ENCODE measurements at places on chromosomes 1 and 21. TPM values are rescaled to one million over a fixed set of nuclear protein-coding genes. Genes with fewer than 3 reads are reported as not detected.
A peak's percentile ranks its signal among the peaks of the same experiment; 100 is the strongest.

- DNase-seq = no peak
Measured at GRCh38 chr1:245858722-245859492, 648.2 kb downstream of the SMYD3 start.

- DNase-seq = no peak
Measured at GRCh38 chr1:8860738-8861516, 17.6 kb downstream of the ENO1 start.

DNA sequence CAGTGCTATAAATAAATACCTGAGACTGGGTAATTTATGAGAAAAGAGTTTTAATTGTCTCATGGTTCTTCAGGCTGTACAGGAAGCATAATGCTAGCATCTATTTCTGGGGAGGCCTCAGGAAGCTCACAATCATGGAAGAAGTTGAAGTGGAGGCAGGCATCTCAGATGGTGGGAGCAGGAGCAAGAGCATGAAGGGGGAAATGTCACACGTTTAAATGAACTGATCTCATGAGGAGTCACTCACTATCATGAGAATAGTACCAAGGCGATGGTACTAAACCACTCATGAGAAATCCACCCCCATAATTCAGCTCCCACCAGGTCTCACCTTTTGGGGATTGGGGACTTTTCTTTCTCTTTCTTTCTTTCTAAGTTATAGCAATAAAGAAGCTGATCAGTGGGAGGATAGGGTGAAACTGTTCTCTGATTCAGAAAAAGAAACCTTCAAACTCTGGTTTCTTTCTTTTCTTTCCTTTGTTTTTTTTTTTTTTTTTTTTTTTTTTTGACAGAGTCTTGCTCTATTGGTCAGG is 17.1 kb upstream of the SPAG17 start:
- DNase-seq = no peak

DNA sequence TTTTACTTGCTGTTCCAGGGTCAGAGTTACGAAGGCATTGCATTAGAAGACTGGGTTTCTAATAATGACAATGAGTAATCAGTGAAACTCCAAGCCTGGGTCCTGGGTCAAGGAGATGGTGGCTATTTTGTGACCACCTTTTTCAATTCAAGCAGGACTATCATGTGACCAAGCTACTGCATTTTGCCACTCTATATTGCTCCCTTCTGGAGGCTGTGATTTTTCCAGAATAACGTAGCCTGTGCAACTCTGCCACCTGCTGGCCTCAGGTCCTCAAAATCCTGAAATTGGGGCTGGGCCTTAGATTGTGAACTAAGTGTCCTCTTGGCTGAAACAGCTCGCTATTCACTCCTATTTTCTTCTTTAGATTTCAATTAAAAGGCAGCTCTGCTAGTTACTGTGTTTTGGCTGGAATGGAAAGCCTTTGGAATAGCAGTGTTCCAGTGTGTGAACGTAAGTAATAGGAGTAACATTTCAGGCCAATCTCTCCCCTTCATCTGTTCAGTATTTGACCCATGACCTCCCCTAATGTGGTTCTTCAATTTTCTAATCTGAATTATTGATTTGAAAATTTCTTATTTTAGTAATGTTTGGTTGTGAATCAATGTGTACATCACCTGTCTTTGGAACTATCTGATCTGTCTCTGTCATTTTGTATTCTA is 52.9 kb upstream of the CD46 start:
- DNase-seq = peak; percentile 35

DNA sequence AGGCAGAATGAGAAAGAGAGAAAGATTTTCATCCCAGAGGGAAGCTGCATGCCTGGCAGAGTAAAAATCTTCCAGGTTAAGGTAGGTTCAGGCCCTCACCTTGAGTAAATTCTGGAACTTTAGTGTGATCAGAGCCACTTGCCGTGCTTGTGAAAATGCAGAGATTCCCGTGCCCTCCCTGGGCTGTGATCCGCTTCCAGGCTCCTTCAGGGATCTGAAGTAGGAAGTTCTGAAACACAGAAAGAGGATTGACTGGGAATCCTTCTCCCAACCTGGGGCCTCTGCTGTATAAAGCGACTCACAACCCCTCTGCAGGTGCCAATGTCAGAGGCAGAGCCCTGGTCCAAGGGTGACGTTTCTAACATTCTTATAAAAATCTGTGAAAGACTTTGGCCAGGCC is 26.6 kb downstream of the NUAK2 start:
- no peak for DNase-seq

Gene THEM5
- total RNA-seq = 0.09 TPM

DNA sequence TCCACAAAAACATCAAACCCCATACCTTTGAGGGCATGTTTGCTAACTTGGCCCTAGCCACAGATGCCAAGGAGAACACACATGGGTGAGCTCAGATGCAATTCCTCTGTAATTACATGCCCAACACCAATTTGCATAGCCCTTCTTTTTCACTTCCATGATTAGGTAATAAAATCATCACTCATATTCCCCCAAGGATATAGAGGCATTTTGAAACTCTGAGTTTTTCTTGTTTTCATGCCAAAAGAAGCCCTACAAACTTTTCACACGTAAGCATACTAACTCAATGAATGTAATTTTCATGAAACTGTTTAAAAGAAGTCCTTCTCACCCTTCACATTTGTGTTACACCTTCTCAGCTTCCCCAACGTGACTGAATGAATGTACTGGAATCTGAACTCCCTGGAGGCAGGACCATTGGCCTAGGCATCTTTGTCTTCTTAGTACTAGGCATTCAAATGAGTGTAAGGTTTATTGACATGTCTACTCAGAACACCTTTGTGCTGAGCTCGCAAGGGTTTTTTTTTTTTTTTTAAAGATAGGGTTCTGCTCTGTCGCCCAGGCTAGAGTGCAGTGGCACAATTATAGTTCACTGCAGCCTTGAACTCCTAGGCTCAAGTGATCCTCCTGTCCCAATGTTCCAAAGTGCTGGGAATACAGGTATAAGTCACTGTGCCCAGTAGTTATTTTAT is 31.0 kb downstream of the FBXO42 start:
- DNase-seq = no peak

- DNase-seq = no peak
Measured at GRCh38 chr21:41579692-41580091, 71.7 kb upstream of the TMPRSS2 start.

Gene OR2T35
- not detected for total RNA-seq

DNA sequence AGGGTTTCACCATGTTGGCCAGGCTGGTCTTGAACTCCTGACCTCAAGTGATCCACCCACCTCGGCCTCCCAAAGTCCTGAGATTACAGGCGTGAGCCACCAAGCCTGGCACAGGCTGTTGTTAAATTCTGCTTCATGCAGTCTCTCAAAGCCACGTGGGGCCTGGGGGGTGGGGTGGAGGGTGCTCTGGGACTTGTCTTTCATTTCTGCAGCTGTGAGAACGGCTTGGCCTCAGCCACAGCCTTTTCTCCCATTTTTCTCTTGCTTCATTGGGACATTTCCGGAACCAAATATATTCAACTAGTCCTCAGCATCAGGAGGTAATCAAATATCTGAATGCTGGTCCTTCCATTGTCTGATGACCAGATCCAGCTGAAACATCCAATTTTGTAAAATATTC is 27.6 kb upstream of the KCNE2 start:
- no peak for DNase-seq

DNA sequence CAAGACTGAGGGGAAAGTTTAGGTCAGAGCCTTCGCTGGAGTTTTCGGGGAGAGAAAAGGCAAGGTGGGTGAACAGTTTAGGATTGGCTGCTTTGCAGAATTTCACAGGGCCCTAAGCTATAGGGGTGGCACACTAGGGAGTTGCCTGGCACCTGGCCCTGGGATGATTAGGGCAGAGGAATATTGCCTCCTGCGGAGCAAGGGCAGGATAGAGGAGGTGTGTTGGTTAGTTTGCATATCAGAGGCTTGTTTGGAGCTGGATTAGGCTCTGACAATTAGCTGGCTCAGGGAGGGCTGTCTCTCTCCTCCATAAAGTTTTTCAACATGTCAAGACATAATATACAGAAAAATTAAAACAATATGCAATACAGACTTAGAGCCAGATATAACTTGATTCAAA is 436.4 kb downstream of the DISC1 start:
- DNase-seq = no peak

- DNase-seq = no peak
Measured at GRCh38 chr1:99768104-99768503, 1.7 kb upstream of the FRRS1 start.

GRCh38 chr21:16216288-16216962 is 486.6 kb downstream of the USP25 start:
- no peak for DNase-seq

GRCh38 chr1:90614872-90615271 is 102.2 kb downstream of the BARHL2 start:
- no peak for DNase-seq

Gene KCNK1
- total RNA-seq = 0.66 TPM

GRCh38 chr1:15099441-15100120 is 54.0 kb upstream of the TMEM51 start:
- DNase-seq = no peak

DNA sequence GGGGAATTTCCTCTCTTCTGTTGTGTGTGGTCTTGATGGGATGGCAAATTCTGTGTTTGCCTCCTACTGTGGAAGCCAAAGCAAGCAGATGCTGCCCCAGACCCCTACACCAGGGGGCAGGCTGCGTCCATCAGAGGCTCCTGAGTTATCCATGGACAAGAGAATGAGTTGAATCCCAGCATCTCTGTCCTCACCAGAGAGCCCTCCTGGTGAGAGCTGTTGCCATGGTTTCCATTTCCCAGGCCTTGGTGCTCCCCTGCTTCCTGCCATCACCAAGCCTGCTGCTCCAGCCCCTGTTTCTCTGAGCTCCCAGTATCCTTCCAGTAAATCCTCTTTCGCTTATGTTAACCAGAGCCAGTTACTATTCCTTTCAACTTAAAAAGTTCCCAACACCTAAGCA is 20.4 kb upstream of the GNG12 start:
- DNase-seq = no peak

Measured in thymus (tissue), 14 donors.